A549 treated with GW870086 at 1 μM for 4 hours (cell line): ENCODE measurements at places on chromosomes 11 and 22. TPM values are rescaled to one million over a fixed set of nuclear protein-coding genes. Genes with fewer than 3 reads are reported as not detected.

WBP2NL gene
- total RNA-seq: 0.30 TPM in 1 of 5 replicates, not detected in the others

SLCO2B1 gene
- total RNA-seq: 2.9 to 4.5 TPM (median 3.1 TPM) in 5 replicates

KRTAP5-11 gene
- total RNA-seq: not detected in 5 replicates

AP5B1 gene
- total RNA-seq: 8.5 to 12.1 TPM (median 10.7 TPM) in 5 replicates

MMP13 gene
- total RNA-seq: not detected in 5 replicates

CARD16 gene
- not detected in 5 replicates for total RNA-seq

TMPRSS6 gene
- total RNA-seq: 0.03 TPM in 2 of 5 replicates, not detected in the others
